T-cell (primary cell): ENCODE measurements at places on chromosomes 3 and 15. TPM values are rescaled to one million over a fixed set of nuclear protein-coding genes. Genes with fewer than 3 reads are reported as not detected.

- H3K27me3 ChIP-seq = no peaks in the 10 kb centered on the region
- H3K4me1 ChIP-seq = no peaks in the 10 kb centered on the region
- no peaks in the 10 kb centered on the region for H3K36me3 ChIP-seq
- no peak overlapping the region for H3K4me3 ChIP-seq
- no peak for DNase-seq
Observed at GRCh38 chr15:45794712-45795439, 160.0 kb downstream of the SQOR start.

DNA sequence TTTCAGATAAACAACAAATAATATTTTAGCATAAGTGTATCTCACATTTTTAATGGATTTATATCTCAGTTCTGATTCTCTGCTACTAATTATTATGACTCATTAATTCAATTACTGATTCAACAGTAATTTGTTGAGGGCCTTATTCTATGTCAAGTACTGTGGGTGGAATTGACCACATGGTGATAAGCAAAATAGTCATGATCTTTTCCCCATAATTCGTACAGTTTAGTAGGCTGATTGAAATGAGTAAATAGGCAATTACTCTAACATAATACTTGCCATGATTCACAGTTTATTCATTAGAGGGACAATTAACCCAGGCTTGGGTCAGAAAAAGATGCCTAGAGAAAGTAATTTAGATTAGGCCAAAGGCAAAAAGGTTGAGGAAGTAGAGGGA, 60.9 kb upstream of the SLC4A7 start:
- H3K27me3 ChIP-seq = no peaks in the 10 kb centered on the region
- no peaks in the 10 kb centered on the region for H3K4me1 ChIP-seq
- H3K4me3 ChIP-seq = no peak overlapping the region
- no peaks in the 10 kb centered on the region for H3K36me3 ChIP-seq

GRCh38 chr15:32683906-32684584, 33.8 kb upstream of the GREM1 start:
- no peaks in the 10 kb centered on the region for H3K27me3 ChIP-seq
- H3K27ac ChIP-seq = no peak overlapping the region
- no peak for DNase-seq
- H3K4me3 ChIP-seq = no peak overlapping the region

GRCh38 chr15:74420193-74420905, 13.4 kb downstream of the SEMA7A start:
- H3K27me3 ChIP-seq = no peaks in the 10 kb centered on the region
- peaks cover 41% of the 10 kb centered on the region for H3K4me1 ChIP-seq
- H3K4me3 ChIP-seq = no peak overlapping the region
- no peak overlapping the region for H3K27ac ChIP-seq

- no peaks in the 10 kb centered on the region for H3K36me3 ChIP-seq
- no peaks in the 10 kb centered on the region for H3K4me1 ChIP-seq
- H3K27ac ChIP-seq = no peak overlapping the region
- no peak for DNase-seq
Observed at GRCh38 chr3:140244893-140245292, 309.9 kb downstream of the CLSTN2 start.

GRCh38 chr3:30317561-30317960, 288.8 kb upstream of the TGFBR2 start:
- H3K4me3 ChIP-seq = no peak overlapping the region
- DNase-seq = no peak
- H3K27me3 ChIP-seq = no peaks in the 10 kb centered on the region
- H3K36me3 ChIP-seq = no peaks in the 10 kb centered on the region
- H3K4me1 ChIP-seq = no peaks in the 10 kb centered on the region

GRCh38 chr3:54897028-54897711, 30.7 kb downstream of the LRTM1 start:
- no peak for DNase-seq
- no peaks in the 10 kb centered on the region for H3K4me1 ChIP-seq
- no peaks in the 10 kb centered on the region for H3K36me3 ChIP-seq
- no peaks in the 10 kb centered on the region for H3K27me3 ChIP-seq

DNA sequence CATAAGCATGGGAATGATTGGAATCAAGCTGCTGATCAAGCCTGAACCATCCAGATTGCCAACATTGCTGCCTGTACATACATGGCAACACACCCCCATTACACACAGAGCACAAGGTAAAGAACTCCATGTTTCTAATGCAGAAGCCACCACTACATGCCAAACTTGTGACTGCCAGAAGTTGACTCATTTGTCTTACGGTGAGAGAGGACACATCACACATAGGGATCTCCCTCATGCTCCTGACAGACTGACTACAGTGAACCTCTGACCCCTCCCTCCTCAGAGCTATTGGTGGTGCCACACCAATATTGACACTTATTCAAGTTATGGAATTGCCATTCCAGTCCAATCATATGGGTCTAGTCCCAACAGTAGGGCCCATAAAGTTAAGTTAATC, 42.3 kb downstream of the EFHB start:
- H3K36me3 ChIP-seq = no peaks in the 10 kb centered on the region
- no peak overlapping the region for H3K27ac ChIP-seq
- no peaks in the 10 kb centered on the region for H3K4me1 ChIP-seq

- no peak overlapping the region for H3K4me3 ChIP-seq
- H3K27me3 ChIP-seq = no peaks in the 10 kb centered on the region
- no peaks in the 10 kb centered on the region for H3K4me1 ChIP-seq
- no peak for DNase-seq
- H3K27ac ChIP-seq = no peak overlapping the region
Observed at GRCh38 chr3:88364926-88365325, 215.2 kb downstream of the C3orf38 start.

DNA sequence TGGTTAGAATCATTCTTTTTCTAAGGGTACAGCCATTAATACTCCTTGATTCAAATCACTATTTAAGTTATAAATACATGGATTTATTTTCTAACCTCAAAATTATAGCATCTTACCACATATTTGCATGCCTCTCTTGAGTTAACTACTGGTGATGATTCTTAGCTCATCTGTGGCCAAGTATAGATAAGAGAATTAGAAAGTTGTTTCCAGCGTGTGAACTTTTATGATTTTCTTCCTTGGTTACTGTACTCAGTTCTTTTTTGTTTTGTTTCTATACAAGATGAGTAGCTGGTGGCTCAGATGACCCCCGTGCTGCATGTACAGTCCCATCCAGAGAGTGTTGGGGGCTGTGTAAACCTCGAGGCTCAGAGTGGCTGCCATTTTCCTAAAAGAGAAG, 124.6 kb downstream of the IGF1R start:
- H3K4me3 ChIP-seq = no peak overlapping the region
- H3K27ac ChIP-seq = no peak overlapping the region
- H3K4me1 ChIP-seq = peaks cover 21% of the 10 kb centered on the region
- H3K27me3 ChIP-seq = no peaks in the 10 kb centered on the region
- no peaks in the 10 kb centered on the region for H3K36me3 ChIP-seq
- DNase-seq = no peak

GRCh38 chr3:98557324-98558010, 25.7 kb downstream of the GPR15 start:
- no peaks in the 10 kb centered on the region for H3K36me3 ChIP-seq
- no peak overlapping the region for H3K4me3 ChIP-seq
- DNase-seq = no peak

GRCh38 chr15:64521726-64522164, 61.4 kb downstream of the ZNF609 start:
- peaks cover 5% of the 10 kb centered on the region for H3K36me3 ChIP-seq
- H3K27me3 ChIP-seq = no peaks in the 10 kb centered on the region
- no peak for DNase-seq
- H3K4me3 ChIP-seq = no peak overlapping the region
- peaks cover 8% of the 10 kb centered on the region for H3K4me1 ChIP-seq

GRCh38 chr15:76146812-76147211, 87.0 kb downstream of the TMEM266 start:
- H3K4me1 ChIP-seq = peaks cover 19% of the 10 kb centered on the region
- DNase-seq = no peak
- no peak overlapping the region for H3K27ac ChIP-seq
- H3K4me3 ChIP-seq = no peak overlapping the region

DNA sequence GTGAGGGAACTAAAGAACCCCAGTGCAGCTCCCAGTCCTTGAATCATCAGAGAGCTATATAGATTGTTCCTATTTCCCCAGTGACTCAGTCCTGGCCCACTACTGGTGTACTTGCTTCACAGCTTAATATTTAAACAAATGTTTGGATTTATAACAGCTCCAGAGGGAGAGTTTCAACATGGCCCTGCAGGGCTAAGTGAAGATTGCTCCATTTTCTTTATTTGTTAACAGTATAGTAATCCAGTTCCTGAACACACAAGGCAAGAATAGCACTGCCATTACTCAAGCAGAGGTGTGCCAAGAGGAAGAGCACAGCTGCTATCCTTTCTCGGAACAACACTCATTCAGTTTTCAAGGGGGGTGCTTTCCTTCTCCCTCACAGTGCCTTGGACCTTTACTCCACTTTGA, 6.5 kb downstream of the SQOR start:
- no peak overlapping the region for H3K4me3 ChIP-seq
- H3K4me1 ChIP-seq = peaks cover 18% of the 10 kb centered on the region
- no peaks in the 10 kb centered on the region for H3K27me3 ChIP-seq
- H3K36me3 ChIP-seq = no peaks in the 10 kb centered on the region
- DNase-seq = no peak

- no peaks in the 10 kb centered on the region for H3K36me3 ChIP-seq
- no peak overlapping the region for H3K27ac ChIP-seq
- H3K4me3 ChIP-seq = no peak overlapping the region
Observed at GRCh38 chr3:11136830-11137626, 17.3 kb upstream of the HRH1 start.

DNA sequence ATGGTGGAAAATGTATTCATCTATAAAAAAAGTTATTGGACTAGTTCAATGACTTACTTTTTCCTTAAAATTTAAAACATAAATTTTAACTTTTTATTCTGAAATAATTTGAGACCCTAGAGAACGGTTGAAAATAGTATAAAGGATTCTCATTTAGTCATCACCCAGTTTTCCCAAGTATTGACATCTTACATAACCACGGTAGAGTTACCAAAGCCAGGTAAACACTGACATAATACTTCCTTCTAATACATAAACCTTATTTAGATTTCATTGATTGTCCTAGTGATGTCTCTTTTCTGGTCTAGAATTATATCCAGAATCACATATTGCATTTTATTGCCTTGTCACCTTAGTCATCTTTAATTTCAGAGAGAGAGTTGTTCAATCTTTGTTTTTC, 319.1 kb downstream of the LPP start:
- no peak overlapping the region for H3K4me3 ChIP-seq
- no peaks in the 10 kb centered on the region for H3K4me1 ChIP-seq
- H3K27ac ChIP-seq = no peak overlapping the region
- no peak for DNase-seq
- H3K27me3 ChIP-seq = no peaks in the 10 kb centered on the region
- no peaks in the 10 kb centered on the region for H3K36me3 ChIP-seq

- H3K4me3 ChIP-seq = no peak overlapping the region
- H3K36me3 ChIP-seq = no peaks in the 10 kb centered on the region
- peaks cover 6% of the 10 kb centered on the region for H3K4me1 ChIP-seq
- H3K27me3 ChIP-seq = no peaks in the 10 kb centered on the region
- no peak for DNase-seq
- no peak overlapping the region for H3K27ac ChIP-seq
Observed at GRCh38 chr3:17179381-17180205, 294.8 kb downstream of the PLCL2 start.

DNA sequence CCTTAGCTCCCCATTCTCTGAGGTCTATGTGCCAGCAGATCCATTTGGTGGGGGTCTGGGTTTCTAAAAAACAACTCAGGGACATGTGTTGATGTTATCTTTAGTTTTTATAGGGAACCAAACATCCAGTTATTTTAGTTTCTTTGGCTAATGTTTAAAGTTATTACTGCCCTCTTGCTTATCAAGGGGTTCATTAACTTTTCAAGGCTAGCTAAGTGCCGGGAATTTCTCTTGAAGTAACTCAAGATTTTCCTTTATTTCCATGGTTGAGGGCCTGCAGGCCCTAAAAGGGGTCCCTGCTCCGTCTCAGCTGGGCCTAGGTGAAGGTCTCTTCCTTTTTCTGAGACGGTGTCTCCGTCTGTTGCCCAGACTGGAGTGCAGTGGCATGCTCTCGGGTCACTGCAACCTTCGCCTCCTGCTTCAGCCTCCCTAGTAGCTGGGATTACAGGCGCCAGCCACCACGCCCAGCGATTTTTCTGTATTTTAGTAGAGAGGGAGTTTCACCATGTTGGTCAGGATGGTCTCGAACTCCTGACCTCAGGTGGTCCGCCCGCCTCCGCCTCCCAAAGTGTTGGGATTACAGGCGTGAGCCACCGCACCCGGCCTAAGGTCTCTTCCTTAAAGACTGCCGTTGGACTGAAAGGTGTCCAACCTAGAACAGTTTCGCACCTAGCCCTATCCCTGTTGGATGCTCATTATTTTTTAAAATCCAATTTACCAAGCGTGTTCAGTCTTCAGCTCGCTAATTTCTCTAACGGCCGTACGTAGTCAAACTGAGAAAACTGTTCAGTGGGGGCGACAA, 1.3 kb upstream of the OXSR1 start:
- DNase-seq = no peak
- peak overlapping the region; percentile 100 for H3K27ac ChIP-seq
- H3K36me3 ChIP-seq = no peaks in the 10 kb centered on the region
- H3K4me1 ChIP-seq = peaks cover 24% of the 10 kb centered on the region
- H3K4me3 ChIP-seq = peak overlapping the region; percentile 90
- no peaks in the 10 kb centered on the region for H3K27me3 ChIP-seq

DNA sequence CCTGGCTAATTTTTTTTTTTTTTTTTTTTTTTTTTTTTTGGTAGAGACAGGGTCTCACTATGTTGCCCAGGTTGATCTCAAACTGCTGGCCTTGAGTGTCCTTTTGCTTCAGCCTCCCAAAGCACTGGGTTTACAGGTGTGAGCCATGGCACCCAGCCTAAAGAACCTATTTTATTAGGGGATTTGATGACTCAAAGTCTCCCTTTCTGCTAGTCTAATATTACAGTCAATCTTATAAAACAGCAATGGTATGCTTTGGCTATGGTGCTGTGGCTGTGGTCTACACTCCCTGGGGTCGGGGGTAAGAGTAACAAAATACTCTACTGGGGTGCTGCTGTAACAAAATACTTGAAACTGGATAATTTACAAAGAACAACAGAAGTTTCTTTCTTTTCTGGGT, 44.8 kb downstream of the ZNF589 start:
- no peaks in the 10 kb centered on the region for H3K4me1 ChIP-seq
- no peak overlapping the region for H3K4me3 ChIP-seq
- H3K27ac ChIP-seq = no peak overlapping the region
- DNase-seq = no peak
- no peaks in the 10 kb centered on the region for H3K27me3 ChIP-seq

Gene KLF15
- total RNA-seq = 0.33 TPM

Gene GOLGA8J
- not detected for total RNA-seq

Gene GRAMD2A
- total RNA-seq = not detected

Gene ZPLD1
- total RNA-seq = not detected
